Ureter (tissue), 1 donor: ENCODE measurements at places on chromosomes 2 and 18.

GRCh38 chr2:43960921-43961320, 34.9 kb downstream of the LRPPRC start:
- DNase-seq, result no peak

DNA sequence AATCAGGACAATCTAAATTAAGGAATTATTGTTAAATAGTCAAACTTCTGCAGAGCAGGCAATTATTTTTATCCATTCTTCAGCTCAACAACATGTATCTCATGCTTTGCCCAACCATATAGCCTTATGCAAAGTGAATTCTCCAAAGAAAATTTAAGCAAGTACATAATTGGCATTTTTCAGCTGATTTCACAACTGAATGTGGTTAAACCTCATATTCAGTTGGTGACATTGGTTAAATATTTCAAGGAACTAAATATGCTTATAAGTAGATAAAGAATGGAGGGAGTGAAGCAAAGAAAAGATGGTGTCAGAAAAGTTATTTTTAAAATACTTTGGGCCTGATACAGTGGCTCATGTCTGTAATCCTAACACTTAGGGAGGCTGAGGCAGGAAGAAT, 816.2 kb downstream of the NRXN1 start:
- DNase-seq, result no peak

DNA sequence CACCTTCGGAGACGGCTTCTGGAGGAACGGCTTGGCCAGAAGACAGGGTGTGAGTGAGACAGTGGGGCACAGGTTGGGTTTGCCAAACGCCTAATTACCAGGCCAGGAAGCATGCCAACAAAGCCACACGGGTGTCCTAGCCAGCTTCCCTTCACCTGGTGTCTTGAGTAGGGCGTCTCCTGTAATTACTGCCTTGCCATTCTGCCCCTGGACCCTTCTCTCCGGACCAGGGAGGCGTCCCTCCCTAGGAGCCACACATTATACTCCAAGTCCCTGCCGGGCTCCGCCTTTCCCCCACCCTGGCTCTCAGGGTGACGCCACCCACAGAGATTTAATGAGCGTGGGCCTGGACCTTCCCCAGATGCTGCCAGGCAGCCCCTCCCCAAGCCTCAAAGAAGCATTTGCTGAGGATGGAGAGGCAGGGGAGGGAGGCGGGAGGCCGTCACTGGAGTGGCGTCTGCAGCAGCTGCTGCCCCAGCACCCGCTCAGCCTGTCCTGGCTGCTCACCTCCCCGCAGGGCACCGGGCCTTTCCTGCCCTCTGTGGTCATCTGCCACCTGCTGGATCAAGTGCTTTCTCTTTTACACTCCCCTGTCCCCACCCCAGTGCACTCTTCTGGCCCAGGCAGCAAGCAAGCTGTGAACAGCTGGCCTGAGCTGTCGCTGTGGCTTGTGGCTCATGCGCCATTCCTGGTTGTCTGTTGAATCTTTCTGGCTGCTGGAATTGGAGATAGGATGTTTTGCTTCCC, 20.7 kb downstream of the FOSL2 start:
- DNase-seq, result no peak

- DNase-seq, result no peak
Observed at GRCh38 chr2:68901199-68901514, 30.0 kb upstream of the BMP10 start.

DNA sequence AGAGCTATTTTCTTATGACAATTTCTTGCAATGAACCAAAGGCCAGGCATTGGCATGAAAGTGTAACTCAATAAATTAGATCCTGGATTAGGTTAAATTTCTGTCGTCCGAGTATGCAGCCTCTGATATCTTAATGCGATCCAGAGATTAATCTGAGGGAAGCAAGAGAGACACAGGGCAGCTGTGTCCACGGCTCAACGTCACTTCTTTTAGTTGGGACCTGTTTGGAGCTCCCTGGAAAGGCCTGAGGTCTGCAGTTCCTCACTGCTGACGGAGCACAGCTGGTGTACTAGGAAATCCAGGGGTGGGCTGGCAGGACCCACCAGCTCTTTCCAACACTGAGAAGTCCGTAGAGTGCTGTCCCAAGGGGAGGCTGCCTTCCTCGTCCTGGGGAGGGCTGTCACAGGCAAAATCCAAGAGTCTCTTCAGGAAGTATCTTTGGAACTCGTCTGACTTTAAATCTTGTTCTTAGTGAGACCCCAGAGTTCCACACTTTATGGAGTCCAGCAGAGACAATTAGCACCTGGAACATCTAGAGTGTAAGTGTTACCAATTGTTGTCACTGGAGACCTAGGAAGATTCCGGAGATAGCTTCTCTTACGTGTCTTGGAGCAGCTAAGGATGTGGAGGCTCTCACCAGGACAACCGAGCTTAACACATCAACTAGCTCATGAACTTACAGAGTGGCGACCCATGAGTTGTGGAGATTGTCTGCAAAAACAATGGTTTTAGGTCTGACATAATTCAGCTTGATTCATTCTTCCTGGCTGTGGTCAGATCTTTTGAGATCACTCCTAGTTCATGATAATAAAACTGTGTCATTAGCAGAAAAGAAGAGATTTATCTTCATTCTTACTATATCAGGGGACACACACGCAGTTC, 173.7 kb downstream of the ACKR3 start:
- no peak for DNase-seq

DNA sequence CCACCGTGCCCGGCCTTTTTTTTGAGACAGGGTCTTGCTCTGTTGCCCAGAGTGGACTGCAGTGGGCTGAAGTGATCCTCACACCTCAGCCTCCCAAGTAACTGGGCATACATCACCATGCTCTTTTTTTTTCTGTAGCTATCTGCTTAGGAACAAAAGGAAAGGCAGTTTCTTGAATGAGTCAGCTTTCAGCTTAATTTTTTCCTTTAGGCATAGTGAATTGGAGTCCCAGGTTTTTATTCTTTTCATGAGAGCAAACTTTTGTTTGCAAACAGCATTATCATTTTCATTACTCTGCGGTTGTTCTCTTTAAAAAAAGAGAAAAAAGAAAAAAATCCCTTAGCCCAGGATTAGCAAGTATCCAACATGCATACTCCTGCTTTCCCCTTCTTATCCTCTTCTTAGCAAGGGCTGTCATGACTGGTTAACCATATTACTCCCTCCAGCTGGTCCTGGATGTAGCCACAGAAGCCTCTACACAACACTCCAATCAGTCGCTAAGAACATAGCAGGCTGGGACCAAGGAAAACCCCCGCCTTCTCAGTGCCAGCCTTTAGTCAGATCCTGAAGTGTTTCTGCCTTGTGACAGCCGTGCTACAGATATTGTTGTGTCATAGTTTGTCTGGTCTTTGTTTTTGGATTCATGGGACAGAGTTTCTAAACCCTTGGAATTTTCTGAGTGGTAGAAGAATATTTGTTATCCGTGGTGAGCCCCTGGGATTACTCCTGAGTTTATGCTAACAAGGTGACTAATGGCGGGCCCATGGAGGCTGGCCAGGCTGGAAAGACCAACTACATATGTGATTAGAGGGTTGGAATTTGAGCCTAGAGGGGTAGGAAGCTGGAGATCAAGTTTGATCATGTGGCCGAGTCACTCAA, 23.3 kb upstream of the ST3GAL5 start:
- DNase-seq, result no peak

- no peak for DNase-seq
Observed at GRCh38 chr2:85698880-85699254, 4.7 kb downstream of the GNLY start.
